ENCODE measurements at places on chromosomes 6 and 20.
A peak's percentile ranks its signal among the peaks of the same experiment; 100 is the strongest.

- DNase-seq = no peak
Observed at GRCh38 chr20:21024420-21024819, 81.7 kb downstream of the LINC00237 start.

- no peak for DNase-seq
Observed at GRCh38 chr6:2108700-2109306, 136.6 kb downstream of the GMDS start.

DNA sequence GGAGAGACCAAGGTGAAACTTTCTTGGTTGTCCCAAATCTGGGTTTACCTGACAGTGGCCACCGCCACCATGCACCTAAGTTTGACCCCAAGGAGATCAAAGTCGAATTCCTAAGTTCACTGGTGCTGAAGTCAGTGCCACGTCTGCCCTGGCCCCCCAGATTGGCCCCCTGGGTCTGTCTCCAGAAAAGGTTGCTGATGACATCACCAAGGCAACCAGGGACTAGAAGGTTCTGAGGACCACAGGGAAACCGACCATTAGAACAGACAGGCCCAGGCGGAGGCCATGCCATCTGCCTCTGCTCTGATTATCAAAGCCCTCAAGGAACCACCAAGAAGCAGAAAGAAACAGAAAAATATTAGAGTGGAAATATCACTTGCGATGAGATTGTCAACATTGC lies 91.2 kb downstream of the DLL1 start:
- no peak for DNase-seq

- DNase-seq = no peak
Observed at GRCh38 chr6:85127696-85128243, 322.1 kb upstream of the NT5E start.

- no peak for DNase-seq
Observed at GRCh38 chr6:47360388-47360787, 50.7 kb upstream of the TNFRSF21 start.

DNA sequence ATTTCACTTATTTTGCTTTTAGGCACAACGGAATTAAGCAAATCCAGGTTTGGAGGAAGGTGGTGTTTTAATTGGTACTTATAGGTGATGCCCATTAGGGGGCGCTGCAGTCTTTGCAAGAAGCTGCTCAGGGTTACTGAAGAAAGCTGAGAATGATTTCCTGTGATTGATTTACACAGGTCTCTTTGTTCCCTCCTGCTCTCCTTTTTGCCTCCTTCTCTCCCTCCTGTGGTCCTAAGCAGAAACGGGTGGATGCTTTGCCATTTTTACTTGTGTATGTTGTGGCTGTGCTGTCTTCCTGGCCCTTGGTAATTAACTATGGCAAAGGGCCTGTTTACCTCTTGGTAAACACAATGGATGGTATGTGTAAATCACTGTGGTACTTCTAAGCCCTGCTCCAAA lies 97.8 kb downstream of the ANKS1A start:
- peak; percentile 68 for DNase-seq

DNA sequence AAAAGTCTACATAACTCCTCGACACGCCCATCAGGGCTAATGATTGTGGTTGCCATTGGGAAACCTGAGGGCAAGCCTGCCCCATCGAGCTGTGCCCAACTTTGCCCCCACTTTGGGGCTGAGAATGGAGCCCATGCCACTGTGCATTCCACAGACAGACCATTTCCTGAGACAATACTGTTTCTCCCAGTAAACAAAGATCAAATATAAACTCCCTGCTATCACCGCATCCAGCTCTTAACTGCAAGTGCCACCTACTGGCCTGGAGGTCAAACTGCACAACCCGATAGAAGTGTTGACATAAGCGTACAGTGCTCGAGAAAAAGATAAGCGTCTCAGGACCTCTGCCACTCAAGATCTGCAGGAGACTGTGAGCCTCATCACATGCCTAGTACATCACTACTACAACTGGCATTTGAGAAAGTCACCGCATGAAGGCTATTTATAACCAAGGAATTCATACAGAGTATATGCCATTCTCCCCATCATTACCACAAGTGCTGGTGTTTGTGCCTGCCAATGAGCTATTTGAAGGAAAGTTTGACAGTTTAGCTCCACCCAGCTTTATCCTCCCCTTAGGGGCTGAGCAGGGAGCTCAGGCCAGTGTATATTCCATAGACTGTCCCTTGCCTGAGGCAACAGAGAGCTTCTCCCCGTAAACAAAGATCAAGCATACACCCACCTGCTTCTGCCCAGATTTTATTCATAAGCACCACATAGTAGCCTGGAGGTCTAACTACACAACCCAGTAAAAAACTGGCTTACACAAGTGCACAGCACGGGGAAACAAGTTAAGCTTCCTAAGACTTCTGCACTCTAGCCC lies 4.5 kb upstream of the DEFB126 start:
- DNase-seq = no peak

- DNase-seq = no peak
Observed at GRCh38 chr6:13368731-13369115, 40.4 kb upstream of the TBC1D7 start.

GRCh38 chr20:3553663-3554062 lies 82.8 kb downstream of the ATRN start:
- no peak for DNase-seq

DNA sequence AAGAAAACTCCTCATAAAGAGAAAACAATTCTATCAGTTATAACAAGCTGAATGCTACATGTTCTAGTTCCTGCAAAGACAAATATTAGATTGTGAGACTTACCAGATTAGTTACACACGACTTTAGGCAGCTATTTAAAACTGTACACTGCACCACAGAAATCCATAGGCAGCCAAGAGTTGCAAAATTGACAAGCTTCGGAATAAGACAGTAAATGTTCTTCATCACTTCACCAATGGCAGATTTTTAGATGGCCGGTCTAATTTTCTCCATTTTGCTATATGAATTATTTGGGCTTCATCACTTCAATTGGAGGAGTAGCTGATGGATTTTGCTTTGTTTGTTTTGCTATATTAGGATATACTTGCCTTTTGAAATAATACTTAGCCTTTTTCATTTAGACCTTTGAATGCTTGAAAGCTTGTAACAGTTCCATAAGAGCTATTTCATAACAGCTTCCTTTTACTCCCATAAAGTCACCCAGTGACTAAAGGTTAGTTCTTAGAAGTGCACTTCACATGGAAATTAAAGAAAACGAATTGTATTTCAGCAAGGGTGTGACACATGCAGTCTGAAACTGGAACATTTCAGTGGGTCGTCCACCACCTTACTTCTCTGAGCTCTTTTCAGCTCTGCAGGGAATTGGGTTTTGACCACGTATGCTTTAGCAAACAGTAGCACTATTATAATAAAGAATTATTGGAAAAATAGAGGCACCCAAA lies at the start of gene ROS1:
Gene ROS1 (minus strand): TSS at position 512 of the 723 bp plus-strand sequence. CDS start 286 bp downstream, at position 226.
- no peak for DNase-seq

GRCh38 chr6:111550195-111550594 lies 55.5 kb downstream of the TRAF3IP2 start:
- no peak for DNase-seq

DNA sequence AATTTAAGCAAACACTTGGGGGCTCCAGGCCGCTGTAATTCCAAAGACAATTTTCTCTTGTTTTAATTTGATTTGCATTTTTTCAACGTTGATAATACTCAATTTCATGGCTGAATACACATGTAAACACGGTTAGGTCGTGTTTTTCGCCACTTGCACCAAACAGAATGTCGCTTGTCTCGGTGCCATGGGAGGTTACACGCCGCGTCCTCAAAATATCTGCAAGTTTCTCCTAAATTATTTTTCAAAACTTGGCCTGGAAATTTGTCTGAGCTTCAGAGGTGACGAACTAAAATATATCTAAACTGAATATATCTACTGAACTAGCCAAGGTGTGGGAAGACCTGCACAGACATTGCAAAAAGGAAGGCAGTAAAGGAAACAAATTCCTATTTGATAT lies 15.0 kb downstream of the FOXA2 start:
- no peak for DNase-seq

GRCh38 chr6:159540152-159540551 lies 152.9 kb downstream of the SOD2 start:
- DNase-seq = no peak

DNA sequence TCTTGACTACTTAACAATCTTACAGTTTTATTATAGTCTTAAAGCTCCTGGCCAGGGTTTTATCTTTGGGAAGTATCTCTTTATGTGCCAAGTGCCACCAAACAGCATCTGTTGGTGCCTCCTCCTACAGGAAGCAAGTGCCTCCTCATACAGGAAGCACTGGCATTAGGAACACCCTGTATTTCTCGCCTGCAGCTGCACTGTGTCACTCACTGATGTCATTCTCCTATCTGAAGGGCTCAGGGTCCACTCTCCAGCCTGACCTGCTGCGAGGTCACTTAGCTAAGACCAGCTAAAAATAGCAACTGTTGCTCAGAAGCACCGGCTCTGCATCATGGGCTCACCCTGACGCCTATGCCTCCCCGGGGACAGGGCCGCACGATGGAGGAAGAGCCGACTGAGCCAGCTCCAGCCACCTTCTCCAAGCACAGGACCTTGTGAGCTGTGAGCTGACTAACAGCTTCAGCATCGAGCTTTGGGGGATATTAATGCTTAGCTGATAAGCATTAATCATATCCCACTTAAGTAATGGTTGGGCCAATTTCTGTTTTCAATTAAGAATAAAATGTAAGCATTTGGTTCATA lies 66.3 kb upstream of the CD93 start:
- no peak for DNase-seq

- no peak for DNase-seq
Observed at GRCh38 chr6:123215211-123215610, 219.2 kb downstream of the CLVS2 start.

- DNase-seq = no peak
Observed at GRCh38 chr6:7165002-7165889, 57.5 kb downstream of the RREB1 start.

DNA sequence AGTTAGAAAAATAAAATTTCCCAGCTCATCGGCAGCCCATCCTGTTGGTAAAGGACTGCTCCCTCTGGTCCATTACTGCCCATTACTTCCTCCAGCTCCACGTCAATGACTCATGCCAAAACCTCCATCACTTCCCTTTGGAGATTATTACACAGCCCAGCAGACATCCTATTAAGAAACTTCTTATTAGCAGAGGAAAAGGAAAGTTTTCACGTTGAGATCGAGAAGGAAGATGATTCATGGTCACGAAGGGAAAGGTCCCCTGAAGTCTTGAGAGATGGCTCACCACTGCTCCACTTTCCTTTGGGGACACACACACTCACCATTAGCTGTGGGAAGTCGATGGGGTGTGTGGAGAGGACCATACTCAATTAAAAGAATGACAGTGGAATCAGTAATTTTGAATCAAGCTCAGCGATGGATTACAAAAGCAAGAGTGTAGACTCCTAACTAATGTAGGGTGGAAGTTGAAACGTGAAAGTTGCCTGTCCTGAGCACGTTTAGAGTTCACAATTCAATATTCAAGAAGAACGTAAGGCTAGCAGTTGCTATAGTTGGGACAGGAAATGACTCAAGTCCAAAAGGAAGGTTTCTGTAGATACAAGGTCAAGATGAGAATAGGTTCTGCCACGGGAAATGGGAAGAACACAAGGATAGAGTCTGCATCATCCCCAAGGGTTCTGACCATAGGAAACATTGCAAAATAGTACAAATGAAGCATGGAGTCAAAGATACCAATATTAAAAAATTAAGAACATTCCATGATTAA lies 21.6 kb downstream of the SASH1 start:
- DNase-seq = no peak

DNA sequence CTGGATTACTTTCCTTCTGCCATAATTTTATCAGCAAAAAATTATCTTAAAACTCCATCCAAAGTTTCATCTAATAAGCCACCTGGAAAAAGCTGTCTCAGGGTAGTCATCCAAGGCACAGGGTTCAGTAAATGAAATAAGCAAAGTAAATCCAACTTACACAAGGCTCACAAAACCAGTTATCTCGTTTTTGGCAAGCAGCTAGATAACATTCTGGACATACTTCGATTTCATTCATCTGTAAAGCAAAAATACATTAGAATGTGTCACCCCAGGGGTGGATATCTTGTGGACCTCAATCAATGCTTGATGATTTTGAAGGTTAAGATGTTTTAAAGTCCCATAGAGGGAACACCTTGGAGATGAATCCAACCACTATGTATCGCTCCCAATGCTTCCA lies 73.1 kb downstream of the ZMYND8 start:
- no peak for DNase-seq

- no peak for DNase-seq
Observed at GRCh38 chr20:58407201-58407873, 18.3 kb downstream of the VAPB start.

DNA sequence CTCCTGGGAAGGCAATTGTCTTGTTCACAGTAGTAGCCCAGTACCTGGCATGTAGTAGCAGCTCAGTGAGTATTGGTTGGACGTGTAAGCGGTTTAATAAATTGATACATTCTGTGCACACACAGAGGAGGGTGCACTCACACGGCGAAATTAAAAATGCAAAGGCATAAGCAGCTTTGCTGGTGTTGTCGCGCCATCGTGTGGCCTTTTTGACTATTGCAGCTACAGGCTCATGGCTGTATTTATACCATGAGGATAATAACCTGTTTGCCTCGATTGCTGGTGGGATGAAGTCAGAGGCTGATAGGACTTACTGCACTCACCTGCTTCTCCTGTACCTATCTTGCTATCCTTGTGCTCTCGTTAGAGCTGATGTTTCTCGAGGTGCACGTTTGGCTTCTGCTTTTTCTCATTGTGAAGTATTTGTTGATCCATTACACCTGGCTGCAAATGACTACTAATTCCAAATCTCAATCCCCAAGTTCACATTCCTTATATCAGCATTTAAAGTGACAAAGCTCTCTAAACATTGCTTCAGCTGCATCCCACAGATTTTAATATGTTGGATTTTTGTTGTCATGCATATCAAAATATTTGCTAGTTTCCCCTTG lies 61.5 kb downstream of the TBXT start:
- peak; percentile 57 for DNase-seq

GRCh38 chr6:47134476-47135189 lies 92.5 kb upstream of the ADGRF1 start:
- no peak for DNase-seq

- no peak for DNase-seq
Observed at GRCh38 chr20:57256908-57257307, 9.5 kb downstream of the BMP7 start.

GRCh38 chr20:17465236-17465635 lies 65.9 kb downstream of the BFSP1 start:
- DNase-seq = no peak

Data from GM13977 (cell line).